Hematopoietic multipotent progenitor cell treated with erythropoietin and hydrocortisone succinate and interleukin-3 and kit ligand, for 4 days (in vitro differentiated cells): ENCODE measurements at places on chromosomes 12 and 14.

DNA sequence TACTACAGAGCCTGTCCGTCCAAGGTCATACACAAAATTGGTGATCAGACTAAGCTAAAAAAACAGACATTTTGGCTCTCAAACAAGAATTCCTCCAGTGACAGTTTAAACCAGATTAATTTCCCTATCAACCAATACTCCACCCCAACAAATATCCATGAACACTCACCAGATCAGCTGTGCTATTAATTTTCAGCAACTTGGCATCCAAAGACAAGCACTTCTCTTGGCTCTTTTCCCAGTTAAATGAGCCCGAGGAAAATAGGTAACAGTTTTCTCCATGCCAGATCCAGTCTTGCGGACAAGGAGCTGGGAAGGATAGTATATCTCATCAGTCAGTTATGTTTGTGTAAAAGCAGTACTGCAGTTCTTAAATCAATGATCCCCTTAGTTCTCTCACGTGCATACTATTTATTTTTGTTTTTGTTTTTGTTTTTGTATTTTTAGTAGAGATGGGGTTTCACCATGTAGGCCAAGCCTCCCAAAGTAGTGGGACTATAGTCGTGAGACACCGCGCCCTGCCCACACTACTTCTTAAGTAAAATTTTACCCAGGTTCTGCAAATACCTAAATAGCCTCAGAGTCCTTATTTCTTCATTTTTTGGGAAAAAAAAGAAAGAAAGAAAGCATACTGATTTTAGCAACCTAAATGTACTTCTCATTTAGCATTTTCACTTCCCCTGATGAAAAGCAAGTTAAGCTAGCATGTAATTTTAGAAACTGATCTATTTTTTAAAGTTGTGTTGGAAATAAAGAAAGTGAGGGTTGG lies 11.1 kb downstream of the OLR1 start:
- no peak for DNase-seq

GRCh38 chr12:122635471-122635870 lies 67.7 kb downstream of the HCAR2 start:
- DNase-seq, result no peak

DNA sequence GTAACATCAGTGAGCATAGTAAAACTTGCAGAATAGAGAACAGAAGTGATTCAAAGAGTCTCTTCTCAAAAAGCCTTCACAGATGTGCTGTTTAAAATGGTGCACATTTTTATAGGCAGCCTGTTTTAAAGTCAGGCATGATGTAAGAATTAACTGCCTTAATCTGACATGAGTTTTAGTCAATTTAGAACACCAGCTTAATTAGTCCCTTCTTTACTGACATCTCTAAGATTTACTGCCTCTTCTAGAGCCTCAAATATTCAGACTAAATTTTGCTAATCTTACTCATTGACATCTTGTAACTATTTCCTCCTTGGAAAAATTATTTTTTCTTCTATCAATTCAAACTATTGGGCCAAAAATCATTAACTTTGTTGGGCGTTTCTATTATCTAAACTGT lies 782.5 kb downstream of the C12orf50 start:
- DNase-seq, result no peak

DNA sequence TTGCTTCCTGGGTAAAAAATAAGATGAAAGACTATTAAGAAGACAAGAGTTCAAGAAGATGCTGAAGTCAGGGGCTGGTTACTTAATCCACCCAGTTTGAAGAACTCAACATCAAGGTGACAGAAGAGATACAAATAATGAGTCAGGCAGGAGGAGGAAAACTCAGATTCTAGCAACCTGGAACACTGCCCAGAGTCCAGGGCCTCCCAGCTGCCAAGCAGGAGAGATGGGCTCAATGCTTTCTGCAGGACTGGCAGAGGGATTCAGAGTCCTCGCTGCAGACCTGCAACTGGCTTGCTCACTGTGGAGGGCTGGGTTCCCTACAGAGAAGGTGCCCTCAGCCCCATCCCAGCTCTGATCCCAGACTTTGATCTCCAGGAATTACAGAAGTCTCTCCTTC lies 28.6 kb upstream of the CEBPE start:
- no peak for DNase-seq

DNA sequence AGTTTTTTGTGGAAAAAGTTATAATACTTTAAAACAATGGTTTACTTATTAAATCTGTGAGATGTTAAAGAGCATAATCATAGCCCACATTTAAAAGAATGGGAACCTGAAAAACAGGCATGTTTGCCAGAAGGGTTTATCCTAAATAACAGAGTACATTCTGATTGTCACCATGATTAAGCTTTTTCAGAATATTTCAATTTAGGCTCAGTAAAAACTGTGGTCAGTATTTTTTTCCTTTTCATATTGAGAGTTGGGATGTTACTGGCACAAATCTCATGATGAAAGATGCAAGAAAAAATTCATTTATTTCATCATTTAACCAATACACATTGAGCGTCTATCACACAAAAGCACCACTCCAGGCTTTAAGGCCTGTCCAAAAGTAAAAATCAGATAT lies 18.6 kb downstream of the EPS8 start:
- no peak for DNase-seq

GRCh38 chr14:60647081-60647836 lies 2.0 kb downstream of the SIX1 start:
- DNase-seq, result no peak
